Effector CD8-positive, alpha-beta T cell (primary cell): ENCODE measurements at places on chromosomes 2 and 18.

DNA sequence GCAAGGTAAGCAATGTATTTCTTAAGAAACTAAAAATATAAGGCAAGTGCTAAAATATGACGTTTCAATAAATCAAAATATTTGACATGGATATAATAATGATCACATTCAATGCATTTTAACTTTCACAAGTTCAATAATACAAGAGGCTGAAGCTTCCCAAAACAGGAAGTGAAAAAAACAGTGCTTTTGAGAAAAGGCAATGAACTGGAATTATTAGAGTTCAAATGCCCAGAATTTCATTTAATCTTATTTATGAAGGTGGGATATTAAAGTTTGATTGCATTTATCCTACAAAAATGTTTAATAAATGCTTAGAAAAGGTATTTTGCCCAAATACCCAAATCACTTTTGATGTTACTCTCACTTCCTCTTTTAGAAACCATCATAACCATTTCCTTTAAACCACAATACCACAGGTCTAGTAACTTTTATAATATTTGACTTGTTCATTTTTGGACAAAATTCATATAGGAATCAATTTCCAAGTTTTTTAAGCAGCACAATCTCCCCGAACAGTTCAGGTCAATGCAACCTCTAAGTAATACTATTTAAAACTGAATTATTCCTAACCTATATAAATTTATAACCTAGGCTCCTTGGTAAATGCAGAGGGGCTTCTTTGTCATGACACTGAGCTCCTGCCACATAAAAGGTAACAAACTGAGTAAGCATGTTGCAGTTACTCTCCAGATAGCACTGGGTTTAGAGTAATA is 2.1 kb downstream of the NCKAP1 start:
- no peak for DNase-seq

DNA sequence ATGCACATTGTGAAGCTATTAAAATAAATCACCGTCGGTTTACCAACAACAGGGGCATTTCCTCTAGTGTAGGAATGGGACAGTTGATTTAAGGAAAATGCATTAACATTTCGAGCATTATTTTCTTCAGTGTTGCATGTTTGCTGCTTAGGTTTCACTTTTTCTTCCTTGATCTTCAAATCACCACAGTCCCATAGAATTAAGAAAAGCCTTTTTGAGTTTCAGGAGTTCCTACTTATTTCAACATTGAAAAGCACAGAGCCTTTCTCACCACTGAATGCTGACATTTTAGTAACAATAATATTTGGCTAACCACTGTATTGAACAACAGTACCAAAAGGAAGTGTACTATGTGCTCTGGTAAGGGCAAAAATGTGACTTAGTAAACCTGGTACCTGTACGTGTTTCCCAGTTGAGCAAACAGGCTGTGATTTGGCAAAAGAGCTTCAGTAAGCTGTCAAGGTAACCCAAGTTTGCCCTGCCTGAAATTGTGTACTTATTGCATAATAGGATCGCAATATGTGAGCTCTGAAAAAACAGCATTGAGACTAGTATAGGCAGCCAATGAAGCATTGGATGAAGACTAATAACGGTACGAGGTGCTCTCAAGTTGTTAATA is 2.2 kb downstream of the LRRTM4 start:
- DNase-seq: no peak

- DNase-seq: no peak
Measured at GRCh38 chr2:240240781-240241180, 100.3 kb upstream of the OTOS start.

DNA sequence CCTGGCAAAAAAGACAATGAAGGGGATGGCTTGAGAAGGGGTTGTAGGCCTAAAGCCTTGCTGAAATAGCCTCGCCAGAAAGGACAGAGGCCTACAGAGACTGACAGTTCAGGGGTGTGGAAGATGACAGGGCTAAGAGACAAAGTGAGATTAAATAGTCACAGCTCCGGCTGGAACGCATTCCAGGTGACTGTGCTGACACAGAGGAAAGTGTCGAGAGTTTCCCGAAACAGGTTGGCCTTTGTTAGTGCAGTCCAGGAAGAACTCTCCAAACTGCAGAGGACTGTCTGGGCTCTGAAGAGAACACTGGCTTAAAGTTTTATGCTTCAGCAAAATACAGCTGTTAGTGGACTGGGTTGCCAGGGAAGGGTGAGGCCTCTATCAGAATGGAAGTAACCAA is 52.8 kb downstream of the METTL4 start:
- DNase-seq: no peak

GRCh38 chr2:239034561-239035341 is 186.9 kb downstream of the TWIST2 start:
- no peak for DNase-seq

- no peak for DNase-seq
Measured at GRCh38 chr2:237137626-237138323, 52.1 kb downstream of the COPS8 start.

- no peak for DNase-seq
Measured at GRCh38 chr2:227939271-227940027, 68.0 kb downstream of the DAW1 start.

GRCh38 chr2:68043695-68044094 is 19.1 kb downstream of the C1D start:
- DNase-seq: no peak

GRCh38 chr2:191180713-191181112 is 29.9 kb upstream of the STAT4 start:
- DNase-seq: no peak

DNA sequence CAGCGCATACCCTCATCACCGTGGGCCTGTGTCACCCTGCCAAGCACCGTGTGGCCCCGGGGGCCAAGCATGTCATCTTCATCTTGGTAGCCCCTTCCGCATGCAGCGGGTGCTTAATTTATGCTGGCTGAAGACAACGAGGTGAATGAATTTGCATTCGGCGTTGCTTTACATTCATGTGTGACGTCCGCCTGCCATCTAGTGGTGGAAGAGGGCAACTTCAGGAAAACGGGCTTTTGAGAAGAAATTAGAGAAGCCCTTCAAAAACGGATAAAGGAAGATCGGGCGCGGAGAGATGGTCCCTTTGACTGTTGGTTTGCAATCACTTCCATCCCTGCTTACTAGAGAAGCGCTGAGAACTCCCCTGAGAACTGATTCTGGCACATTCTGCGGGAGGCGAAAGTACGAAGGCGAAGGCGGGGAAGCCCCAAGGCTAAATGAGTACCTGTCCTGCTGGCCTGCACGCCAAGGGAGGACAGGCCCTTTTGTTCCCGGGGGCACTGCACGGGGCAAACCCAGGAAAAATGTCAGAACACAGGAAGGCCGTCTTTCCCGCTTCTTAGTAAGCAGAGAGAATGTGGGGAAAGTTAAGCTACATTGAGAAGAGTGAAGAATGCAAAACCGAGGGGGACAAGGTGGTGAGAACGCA is 145.9 kb downstream of the ZNF516 start:
- DNase-seq: peak; percentile 48

- DNase-seq: no peak
Measured at GRCh38 chr18:27794181-27794926, 382.6 kb downstream of the CDH2 start.

- DNase-seq: no peak
Measured at GRCh38 chr18:42914476-42914875, 201.0 kb downstream of the RIT2 start.

GRCh38 chr2:21468624-21469023 is 344.9 kb downstream of the TDRD15 start:
- no peak for DNase-seq

GRCh38 chr2:216583606-216584005 is 49.6 kb upstream of the IGFBP2 start:
- DNase-seq: no peak

GRCh38 chr18:57649556-57650500 is 28.2 kb upstream of the NARS1 start:
- no peak for DNase-seq

GRCh38 chr2:62293490-62294271 is 97.8 kb downstream of the B3GNT2 start:
- no peak for DNase-seq

DNA sequence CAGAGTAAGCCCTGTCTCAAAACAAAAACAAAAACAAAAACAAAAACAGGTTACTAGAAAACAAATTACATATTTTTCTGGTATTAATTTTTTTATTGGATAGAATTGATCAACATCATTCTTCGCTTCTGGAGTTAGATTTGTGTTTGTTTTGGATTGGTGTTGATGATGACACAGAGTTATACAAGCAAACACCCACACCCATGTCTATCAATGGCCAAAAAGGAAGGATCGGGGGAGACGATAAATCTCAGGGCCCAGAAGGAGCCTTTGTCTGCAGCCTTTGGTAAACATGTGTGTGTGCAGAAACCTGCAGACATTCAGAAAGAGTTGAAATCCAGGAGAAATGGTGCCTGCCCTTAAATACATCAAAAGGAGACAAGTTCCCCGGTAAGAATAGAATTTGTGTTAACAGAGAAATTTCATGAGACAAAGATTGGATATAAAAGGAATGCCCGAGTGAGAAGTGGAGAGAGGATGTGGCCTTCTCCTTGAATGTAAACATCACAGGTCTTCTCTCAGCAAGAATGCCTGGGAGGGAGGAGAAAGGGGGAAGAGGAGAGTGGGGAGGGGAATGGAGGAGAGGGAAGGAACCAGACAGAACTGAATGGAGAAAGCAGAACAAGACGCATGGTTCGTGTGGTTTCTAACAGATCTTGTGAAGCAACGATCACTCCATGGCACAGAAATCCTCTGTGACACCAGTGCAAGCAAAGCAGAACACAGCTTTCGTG is 40.4 kb upstream of the TMEM178A start:
- DNase-seq: no peak

GRCh38 chr2:238777369-238778067 is 70.4 kb upstream of the TWIST2 start:
- no peak for DNase-seq
